ENCODE measurements at places on chromosomes 12 and 14.
A peak's percentile ranks its signal among the peaks of the same experiment; 100 is the strongest.

DNA sequence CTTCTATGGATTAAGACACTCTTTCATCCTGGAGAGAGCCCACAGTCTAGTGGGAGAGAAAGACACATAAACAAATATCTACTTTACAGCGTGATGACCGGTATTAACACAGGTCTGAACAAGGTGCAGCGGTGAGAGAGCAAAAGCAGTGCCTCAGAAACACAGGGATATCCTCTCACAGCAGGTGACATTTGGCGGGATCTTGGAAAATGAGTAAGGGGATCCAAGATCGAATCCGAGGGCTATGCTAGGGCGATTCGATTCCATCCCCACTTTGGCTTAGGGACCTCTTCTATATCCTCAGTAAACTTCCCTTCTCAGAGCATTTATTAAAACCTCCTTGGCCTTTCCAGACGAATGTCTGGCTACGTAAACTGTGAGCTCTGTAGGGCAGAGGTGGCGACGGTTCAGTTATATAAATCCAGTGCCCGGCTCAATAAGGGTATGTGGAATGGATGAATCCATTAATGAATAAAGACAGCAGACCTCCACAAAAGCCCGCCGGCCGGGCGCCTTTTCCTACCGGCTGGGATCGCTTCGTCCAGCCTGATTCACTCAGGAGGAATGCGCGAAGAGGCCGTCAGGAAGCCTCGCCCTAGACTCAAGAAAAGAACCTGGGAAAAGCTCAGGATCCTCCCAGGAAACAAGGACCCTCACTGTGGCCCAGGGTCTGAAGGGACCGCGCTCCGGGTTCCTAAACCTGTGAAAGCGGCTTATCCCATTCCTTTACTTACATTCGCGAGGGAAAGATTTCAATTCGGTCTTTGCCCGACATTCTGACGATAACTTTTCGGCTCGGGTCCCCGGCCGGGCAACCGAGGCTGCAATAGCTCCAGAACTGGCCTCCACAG lies 455 bp downstream of the ATP6V1D start:
- DNase-seq: peak; percentile 71

DNA sequence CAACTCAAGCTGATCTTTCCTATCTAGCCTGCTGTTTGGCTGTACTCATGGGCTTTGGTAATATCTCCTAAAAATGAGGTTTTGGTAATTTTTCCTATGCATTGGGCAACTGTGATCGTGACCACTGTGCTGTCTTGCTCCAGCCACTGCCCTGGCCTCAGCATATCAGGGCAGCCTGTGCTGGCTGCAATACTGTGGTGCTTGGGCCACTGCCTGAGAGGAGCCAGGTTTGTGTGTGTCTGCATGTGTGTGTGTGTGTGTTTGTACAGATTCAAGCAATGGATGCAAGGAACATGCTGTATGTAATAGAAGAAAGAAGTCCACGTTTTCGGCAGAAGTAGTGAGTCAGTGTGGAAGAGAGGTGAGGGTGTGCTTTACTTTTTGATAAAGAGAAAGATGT lies 13.0 kb downstream of the ERG28 start:
- peak; percentile 72 for DNase-seq

GRCh38 chr12:114864837-114865551 lies 181.0 kb upstream of the TBX3 start:
- no peak for DNase-seq

- no peak for DNase-seq
Measured at GRCh38 chr14:36900846-36901245, 239.2 kb downstream of the PAX9 start.

DNA sequence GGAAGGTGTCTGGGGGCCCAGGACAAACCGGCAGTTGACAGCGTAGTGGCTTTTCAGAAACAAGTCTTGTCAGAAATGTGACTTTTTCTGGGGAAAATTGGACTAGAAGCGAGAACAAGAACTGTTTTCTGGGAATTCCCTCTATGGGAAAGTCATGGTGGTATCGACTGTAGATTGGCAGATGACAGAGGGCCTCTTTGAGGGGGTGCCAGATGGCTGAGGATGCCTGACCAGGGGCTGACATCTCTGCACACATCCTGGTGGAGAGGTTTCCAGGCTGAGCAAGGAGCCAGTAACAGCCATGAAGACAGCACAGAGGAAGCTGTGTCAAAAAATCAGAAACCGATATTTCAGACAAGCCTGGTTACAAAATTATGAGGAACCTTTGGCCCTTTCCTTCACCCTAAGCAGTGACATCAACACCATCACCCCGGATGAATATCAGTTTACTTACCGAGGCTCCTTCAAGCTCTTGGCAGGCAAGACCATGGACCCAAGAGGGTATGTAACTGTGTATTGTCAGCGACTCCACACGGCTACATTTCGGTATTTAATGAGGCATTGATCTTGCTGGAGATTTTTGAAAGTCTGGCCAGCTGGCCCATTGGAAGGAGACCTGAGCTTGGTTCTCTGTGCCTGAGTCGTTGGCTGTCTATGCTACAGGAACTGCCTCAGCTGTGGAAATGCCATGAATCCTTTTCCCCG lies 1525.3 kb upstream of the TMEM132C start:
- no peak for DNase-seq

- no peak for DNase-seq
Measured at GRCh38 chr12:93174473-93174872, 203.3 kb upstream of the NUDT4 start.

DNA sequence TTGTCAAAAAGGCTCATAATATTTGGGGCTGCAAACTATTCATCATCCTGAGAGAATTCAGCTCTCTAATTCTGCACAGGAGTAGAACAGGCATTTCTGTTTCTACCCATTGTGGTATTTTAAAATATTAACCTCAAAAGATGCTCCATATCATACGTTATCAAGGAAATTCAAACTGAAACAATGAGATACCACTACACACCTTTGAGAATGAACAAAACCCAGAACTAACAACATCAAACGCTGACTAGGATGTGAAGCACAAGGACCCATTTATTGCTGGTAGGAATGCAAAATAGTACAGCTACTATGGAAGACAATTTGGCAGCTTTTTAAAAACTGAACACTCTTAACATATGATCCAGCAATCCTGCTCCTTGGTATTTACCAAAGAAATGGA lies 171.8 kb downstream of the DUSP6 start:
- DNase-seq: no peak

GRCh38 chr14:34930591-34931091 lies 52.2 kb upstream of the SRP54 start:
- DNase-seq: no peak

DNA sequence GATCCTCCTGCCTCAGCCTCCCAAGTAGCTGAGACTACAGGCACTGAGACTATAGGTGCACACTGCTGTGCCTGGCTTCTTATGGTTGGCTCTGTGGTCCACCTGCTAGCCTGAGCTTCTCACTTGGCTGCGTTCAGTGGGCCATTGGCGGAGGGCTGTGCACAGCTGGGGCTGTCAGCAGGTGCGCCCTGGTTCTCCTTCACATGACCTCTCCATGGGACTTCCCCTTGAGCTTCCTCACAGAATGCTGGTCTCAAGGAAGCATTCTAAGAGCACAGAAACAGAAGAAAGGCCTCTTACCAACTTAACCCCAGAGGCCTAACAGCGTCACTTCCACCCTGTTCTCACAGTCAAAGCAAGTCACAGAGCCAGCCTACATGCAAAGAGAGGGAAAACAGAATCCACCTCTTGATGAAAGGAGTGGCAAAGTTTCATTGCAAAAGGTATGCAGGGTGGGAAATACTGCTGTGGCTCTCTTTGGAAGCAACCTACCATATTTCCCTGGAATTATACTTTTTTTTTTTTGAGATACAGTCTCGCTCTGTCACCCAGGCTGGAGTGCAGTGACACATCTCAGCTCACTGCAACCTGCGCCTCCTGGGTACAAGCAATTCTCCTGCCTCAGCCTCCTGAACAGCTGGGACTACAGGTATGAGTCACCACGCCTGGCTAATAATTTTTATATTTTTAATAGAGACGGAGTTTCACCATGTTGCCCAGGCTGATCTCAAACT lies 9.3 kb downstream of the RILPL2 start:
- no peak for DNase-seq
